ENCODE measurements at places on chromosomes 7 and 10. TPM values are rescaled to one million over a fixed set of nuclear protein-coding genes. Genes with fewer than 3 reads are reported as not detected.

GRCh38 chr7:88200789-88201188 is 19.0 kb downstream of the SRI start:
- H3K36me3 ChIP-seq, result peaks cover 22% of the 10 kb centered on the region
- H3K4me1 ChIP-seq, result no peaks in the 10 kb centered on the region
- H3K27ac ChIP-seq, result no peak overlapping the region
- DNase-seq, result no peak

DNA sequence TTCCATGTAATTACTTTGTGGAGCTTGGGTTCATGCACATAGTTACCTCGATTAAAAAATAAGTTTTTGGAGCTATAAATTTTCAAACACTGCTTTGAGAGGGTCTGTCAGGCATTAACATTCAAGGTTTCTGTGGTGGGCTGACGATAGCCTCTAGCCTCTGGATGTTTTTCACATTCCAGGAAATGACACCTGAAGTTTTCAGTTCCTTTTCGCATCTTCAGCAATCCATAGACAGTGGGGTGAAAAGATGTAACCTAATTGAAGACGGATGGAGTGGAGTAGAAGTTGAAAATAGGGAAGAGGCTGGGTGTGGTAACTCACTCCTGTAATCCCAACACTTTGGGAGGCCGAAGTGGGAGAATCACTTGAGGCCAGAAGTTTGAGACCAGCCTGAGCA is 197.7 kb downstream of the AUTS2 start:
- no peak overlapping the region for H3K27ac ChIP-seq
- DNase-seq, result no peak
- H3K4me1 ChIP-seq, result no peaks in the 10 kb centered on the region
- no peak overlapping the region for H3K4me3 ChIP-seq
- no peaks in the 10 kb centered on the region for H3K36me3 ChIP-seq

GRCh38 chr10:128596906-128597305 is 470.7 kb upstream of the MKI67 start:
- H3K4me3 ChIP-seq, result no peak overlapping the region
- DNase-seq, result no peak
- H3K36me3 ChIP-seq, result no peaks in the 10 kb centered on the region
- no peak overlapping the region for H3K27ac ChIP-seq
- H3K27me3 ChIP-seq, result no peaks in the 10 kb centered on the region

- H3K27ac ChIP-seq, result no peak overlapping the region
- H3K27me3 ChIP-seq, result peaks cover 2% of the 10 kb centered on the region
- H3K4me3 ChIP-seq, result no peak overlapping the region
- peaks cover 25% of the 10 kb centered on the region for H3K36me3 ChIP-seq
Measured at GRCh38 chr7:135359615-135360014, 126.0 kb downstream of the STRA8 start.

DNA sequence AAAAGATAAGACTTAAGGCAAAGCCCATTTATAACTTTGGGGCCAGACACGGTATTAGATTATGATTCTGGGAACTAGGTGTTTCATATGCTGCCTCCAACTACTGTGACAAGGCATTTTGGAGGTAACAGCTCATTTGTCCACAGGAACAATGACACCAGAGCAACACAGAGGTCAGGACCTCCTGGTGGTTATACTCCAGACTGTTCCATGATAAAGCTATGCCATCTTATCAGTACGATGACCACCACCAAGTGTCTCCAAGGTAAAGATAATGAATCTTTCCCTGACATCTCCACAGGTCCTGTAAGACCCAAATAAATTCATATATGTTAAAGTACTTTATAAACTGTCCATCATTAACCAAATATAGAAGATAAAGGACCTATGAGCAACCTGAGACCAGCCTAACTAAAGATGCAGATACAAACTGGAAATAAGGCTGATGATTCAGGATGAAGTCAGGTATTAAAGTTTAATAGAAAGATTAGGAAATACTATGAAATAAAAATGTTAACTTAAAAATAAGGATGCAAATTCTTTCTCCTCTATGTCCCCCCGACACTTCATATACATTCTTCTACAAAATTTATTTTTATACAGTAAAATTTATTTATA is 26.2 kb downstream of the CUL2 start:
- H3K27ac ChIP-seq, result no peak overlapping the region
- H3K4me1 ChIP-seq, result peaks cover 27% of the 10 kb centered on the region
- H3K4me3 ChIP-seq, result no peak overlapping the region
- DNase-seq, result no peak
- no peaks in the 10 kb centered on the region for H3K27me3 ChIP-seq
- H3K36me3 ChIP-seq, result peaks cover 34% of the 10 kb centered on the region

SLC13A1 gene
- total RNA-seq, result not detected

Data from HFFc6 (cell line).